PC-3 (cell line): ENCODE measurements at places on chromosomes 6 and 20.

- DNase-seq, result no peak
Measured at GRCh38 chr6:76790045-76790796, 673.1 kb downstream of the HTR1B start.

DNA sequence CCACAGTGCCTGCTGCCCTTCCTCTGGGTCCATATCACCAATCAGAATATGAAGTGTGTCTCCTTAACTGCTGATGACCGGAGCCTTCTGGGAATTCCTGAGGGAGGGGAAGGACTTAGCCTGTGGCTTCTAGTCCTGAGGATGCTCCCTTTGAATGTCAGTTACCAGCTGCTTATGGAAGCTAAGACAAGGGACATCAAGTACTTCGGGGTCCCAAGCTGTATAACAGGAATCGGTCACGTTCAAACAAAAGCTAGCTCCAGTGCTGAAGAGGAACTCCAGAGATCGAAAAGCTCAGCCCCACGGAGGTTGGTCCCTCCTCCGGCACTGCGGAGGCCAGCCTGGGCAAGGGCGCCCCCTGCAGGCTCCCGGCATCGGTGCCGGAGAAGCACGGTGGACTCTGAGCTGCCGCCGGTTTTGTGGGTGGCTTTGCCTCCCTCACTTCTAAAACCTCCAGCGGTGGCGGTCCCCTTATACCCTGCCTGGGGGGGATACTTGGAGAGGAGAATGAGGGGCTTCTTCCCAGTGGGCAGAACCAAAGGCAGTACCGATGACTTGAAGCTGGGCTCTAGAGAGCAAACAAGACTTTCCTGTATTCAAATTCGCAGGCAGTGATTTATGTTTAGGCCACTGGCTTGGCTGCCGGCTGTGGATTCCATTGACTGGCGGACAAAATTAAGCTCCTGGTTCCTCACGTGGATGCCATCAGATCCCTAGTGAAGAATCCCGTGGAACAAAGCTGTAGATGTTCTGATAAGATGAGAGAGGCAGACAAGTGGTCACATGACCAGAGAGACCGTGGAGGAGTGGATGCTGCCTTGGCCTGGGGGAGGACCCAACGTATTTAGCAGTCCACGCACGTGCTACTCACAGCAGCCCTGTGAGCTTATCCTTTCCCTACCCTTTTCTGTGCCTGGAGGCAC is 16.2 kb upstream of the UBR2 start:
- peak; percentile 84 for DNase-seq

DNA sequence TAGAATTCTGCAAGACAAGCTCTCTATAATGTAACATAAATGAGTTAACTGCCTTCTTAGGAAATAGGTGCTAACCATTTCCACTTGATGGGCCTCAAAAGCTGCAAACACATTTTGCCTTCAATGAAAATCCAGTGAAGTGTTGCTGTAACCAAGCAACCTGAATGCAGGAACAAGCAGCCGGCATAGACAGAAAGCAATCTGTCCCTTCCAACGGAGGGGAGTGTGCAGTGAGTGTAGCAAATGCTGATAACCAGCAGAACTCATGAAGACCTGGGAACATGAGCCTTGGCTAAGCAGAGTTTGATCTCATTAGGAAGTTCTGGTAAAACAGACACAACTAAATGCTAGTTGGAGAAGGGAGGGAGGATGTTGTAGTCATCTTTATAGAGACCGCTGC is 697.8 kb downstream of the KIF16B start:
- DNase-seq, result no peak

DNA sequence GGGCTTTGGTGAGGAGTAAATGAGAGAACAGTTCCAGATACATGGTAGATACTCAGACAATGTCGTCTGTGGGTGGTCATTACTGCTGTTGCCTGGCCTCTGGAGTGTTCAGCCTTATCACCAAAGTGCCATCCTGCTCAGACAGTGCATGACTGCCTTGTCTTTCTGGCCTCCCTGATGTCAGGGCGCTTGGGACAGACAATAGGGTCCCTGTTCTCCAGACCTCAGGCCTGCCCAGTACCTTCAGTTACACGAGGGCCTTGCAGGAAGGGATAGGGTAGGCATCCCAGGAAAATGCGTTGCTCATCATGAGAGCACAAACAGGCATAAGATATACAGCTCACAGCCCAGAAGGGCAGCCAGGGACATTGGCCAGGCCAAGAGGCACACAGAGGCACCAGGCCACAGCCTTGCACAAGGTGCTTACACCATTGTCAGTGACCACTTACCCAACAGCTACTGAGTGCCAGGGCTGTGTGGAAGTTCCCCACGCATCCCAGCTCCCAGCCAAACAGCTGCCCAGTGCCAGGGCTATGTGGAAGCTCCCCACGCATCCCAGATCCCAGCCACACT is 27.4 kb downstream of the BPIFB1 start:
- no peak for DNase-seq

- DNase-seq, result no peak
Measured at GRCh38 chr20:37417617-37418467, 71.9 kb downstream of the SRC start.

DNA sequence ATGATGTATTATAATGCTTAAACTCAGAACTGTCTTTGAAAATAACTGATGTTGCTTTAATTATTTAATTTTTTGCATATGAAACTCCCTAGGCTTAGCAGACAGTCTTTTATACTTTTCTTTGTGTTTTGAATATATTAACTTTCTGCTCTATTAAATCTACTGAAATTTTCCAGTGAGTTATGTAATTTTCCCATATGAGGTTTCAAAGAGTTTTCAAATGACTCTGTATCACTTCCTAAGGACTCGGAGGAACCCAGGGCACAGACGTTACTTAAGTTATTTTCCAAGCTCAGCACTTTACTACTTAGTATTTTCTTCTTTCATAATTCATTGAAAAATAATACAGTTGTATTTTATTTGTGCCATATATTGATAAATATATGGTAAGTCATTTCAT is 122.6 kb downstream of the HS3ST5 start:
- DNase-seq, result no peak

DNA sequence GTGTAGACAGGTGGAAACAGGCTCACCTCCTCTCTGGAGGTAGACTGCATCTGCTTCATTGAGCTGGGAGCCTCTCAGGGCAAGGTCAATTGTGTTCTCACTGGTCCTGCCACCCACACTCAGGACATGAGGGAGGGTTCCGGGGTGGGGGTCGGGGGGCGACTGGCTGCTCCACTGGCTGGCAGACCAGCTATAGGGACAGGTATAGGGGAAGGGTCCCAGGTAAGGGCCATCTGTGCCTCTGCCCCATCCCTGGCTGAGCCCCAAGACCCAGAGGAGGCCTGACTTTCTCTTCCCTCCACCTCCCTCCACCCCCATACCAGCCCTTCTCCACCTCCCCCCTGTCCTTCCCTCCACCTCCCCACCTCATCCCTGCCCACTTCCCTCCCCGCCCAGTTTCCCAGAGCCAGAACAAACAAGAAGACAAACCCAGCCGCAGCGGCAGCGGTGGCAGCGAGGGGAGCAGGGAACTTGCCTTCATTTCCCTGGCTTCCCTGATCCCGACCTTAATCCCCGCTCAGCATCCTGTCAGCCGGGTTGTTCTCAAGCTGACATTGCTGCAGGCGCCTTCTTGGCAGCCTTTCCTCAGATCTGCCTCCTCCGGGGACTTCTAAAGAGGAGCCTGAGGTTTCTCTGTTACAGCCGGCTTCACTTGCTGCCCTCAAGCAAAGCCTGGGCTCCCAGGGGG is 18.3 kb upstream of the FOXP4 start:
- peak; percentile 12 for DNase-seq

- no peak for DNase-seq
Measured at GRCh38 chr6:166402582-166403277, 20.0 kb upstream of the MPC1 start.

DNA sequence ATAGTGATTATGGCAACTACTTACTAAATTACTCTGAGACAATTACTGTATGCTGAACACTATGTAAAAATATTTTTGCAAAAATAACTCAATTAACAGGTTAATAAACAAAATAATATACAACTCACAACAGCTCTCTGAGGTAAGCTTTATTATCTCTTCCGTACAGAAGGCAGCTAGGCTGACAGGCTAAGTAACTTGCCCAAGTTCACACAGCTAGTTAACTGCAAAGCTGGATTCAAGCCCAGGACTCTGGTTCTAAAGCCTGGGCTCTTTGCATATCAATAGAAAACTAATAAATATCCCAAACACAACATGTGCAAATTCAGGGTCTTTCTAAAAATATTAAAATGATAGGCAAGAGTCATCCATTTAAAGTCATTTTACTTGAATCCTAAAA is 169.5 kb upstream of the BEND3 start:
- no peak for DNase-seq

GRCh38 chr6:149852881-149853280 is 11.3 kb downstream of the LRP11 start:
- no peak for DNase-seq

- no peak for DNase-seq
Measured at GRCh38 chr6:104908888-104909525, 47.9 kb upstream of the LIN28B start.

DNA sequence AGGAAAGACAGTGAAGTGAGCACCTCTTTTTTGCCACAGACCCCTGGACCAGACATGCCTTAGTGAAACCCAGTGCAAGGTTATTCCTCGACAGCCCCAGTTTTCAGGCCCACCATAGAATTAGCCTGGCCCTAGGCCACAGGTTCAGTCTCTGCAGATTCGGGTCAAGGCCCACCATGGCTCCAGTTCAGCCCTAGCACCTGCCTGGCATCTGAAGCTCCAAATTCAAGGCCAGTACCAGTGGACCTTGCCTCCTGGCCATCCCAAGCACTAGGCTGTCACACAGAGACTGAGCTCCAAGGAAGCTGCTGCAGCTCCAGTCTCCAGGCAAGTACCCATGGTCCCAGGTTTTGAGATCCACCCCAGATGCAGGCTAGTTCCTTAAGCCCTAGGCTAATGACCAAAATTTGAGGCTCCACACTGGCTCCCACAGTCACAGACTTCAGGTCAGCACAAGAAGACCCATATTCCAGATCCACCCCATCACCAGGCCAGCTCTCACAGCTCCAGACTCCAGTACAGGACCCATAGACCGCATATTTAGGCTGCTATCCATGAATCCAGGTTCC is 877.5 kb upstream of the ADGRB3 start:
- no peak for DNase-seq
